GM12891 (cell line): ENCODE measurements at places on chromosomes 1 and 21.

GRCh38 chr1:14603645-14604044 is 5.2 kb downstream of the KAZN start:
- no peak for DNase-seq

DNA sequence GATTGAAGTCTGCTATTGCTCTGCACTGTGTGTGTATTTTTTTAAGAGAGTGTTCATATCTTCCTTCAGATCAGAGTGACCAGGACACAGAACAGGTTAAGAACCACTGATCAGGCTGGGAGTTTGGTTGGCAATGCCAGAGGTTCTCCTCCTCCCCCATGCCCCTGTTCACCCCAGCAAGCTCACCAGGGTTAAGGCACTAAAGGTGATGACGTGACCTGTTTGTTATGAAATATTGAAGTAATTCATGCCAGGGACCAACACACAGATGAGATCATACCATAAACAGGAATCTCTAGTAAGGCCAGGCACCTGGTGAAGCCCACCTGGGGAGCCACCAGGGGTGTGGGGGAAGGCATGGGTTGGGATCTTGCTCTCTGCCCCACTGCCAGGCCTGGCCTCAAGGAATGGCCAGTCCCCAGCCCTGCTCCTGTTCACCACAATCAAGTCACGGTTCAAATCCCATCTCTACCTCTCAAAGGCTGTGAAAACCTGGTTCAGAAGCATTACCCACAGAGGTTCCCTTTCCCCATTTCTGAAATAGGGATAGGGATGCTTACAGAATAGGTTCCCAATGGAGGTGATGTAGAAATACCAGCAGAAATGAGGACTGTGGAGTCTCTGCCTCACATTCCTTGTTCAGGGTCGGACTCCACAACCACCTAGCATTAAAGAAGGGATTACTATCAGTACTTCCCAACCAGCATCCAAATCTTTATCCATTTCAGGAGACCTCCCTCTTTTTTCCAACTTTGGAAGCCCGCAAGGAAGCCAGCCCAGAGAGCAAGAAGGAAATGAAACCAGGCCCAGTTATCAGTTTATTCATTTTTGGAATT is 2.4 kb downstream of the ID3 start:
- no peak for DNase-seq

GRCh38 chr1:67724928-67725560 is 40.0 kb downstream of the GADD45A start:
- no peak for DNase-seq

DNA sequence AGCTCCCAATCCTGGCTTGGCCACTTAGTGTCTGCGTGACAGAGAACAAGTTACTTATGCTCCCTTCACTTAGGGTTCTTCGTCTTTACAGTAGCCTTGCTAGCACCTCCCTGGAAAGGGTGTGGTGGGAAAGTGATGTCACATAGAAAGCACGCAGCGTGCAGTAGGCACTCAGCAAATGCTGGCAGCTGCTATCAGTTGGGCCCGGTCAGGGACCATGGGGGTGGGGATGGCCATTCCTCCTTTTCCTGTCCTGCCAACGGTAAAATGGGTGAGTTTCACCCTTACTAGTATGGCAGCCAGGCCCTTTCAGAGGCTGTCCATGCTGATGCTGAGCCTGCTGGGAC is 6.2 kb upstream of the KCNA10 start:
- DNase-seq = no peak

- no peak for DNase-seq
Measured at GRCh38 chr1:60891765-60892164, 190.6 kb upstream of the NFIA start.

DNA sequence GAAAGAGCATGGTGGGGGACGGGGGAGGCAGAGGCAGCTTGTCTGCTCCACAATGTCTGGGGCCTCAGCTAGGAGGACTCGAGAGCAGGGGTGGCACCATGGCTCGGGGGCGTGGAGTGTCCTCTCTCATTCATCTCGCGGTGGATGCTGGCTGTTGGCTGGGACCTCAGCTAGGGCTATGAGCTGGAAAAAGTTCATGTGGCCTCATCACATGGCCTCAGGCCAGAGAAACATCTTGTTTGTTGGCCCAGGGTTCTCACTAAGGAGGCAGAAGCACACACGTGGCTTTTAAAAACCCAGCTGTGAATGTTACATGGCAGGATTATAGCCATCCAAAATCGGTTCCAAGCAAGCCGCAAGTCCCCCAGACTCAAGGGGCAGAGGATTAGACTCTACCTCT is 6.2 kb upstream of the CENPS start:
- DNase-seq = no peak

DNA sequence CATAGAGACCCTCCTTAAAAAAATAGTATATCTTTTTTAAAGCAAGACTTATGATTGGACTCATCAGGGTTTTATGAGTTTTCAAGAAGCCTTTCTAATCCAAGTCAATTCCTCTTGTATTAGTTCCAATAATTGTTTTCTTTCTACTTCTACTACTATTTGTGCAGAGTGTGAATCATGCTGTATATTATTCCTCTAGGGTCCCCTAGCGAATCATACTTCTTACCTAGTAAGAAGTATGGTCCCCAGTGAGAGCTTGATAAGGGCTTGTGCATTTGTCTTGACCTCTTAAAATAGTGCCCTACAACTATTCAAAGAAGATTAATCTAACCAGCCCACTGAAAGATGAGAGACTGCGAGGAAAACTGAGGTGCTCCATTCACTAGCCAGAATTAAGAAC is 715.7 kb upstream of the ZP4 start:
- DNase-seq = no peak

DNA sequence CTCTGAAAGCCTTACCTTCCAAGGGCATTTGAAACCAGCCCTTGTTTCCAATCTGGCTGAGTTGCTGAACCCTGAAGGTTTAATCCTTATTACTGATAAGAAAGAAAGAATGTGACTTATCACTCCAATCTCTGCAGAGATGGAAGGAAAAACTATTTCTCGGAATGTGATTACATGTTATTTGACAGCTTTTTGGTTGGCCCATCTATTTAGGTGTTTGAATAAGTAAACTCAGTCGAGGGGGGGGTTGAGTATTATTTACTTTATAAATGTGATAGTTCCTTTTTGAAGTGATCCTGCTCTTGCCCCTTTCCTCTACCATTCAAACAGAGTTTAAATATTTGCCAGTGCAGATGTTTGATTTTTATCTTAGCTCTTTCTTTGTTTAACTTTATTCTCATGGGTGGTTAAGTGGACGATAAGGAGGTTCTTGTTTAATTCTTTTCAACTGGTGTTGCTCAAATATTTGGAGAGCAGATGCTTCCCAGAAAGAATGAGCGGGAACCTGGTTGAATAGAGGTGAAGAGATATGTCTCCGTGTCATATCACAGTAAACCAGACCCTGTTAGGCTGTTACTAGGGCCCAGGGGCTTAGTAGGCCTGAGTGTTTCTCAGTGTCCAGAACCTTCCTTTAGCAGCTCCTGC is 126.1 kb downstream of the CACHD1 start:
- DNase-seq = no peak

DNA sequence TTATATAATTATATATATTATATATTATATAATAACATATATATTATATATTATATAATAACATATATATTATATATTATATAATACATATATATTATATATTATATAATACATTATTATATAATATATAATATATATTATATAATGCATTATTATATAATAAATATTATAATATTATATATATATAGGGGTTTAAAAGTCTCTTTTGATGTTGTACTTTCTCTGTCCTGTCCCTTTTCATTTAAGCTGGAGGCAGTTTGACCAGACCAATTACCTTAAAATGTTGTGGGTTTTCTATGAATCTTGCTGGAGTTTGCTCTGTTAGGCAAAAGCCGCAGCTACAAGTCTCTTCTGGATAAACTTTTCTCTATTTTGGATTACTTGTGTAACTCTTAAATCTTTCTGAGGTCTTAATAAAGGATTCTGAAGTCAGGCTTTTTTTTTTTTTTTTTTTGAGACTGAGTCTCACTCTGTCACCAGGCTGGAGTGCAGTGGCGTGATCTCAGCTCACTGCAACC is 22.2 kb upstream of the KIF1B start:
- no peak for DNase-seq
